ENCODE measurements at places on chromosomes 2 and 18.

GRCh38 chr2:18934886-18935285 is 345.5 kb upstream of the NT5C1B start:
- no peak for DNase-seq

GRCh38 chr2:64899081-64899865 is 89.9 kb upstream of the SLC1A4 start:
- no peak for DNase-seq

DNA sequence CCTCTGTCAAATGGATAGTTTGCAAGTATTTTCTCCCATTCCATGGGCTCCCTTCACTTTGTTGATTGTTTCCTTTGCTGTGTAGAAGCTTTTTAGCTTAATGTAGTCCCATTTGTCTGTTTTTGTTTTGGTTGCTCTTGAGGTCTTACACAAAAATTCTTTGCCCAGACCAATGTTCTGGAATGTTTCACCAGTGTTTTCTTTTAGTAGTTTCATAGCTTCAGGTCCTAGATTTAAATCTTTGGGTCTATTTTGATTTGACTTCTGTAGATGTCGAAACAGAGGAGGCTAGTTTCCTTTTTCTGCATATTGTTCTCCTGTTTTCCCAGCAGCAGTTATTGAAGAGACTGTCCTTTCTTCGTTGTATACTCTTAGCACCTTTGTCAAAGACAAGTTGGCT is 351.6 kb downstream of the PTPRM start:
- no peak for DNase-seq

GRCh38 chr2:224219781-224220180 is 180.7 kb upstream of the SERPINE2 start:
- no peak for DNase-seq

DNA sequence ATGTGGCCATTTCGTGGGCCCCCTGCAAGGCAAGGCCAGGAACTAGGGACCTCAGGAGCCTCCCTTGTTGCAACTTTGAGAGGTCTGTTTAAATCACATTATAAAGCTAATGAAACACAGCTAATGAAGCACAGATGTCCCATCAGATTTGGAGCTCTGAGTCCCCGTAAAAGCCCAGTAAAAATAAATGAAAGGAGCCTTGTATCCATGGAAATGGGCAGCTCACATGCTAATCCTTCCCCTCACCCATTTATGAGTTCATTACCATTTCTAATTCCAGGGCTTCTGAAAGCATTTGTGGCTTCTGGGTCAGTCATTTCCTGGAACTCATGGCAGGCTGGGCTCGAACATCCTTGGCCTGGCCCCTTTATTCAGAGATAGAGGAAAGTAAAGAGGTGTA is 274.8 kb downstream of the SS18 start:
- DNase-seq: no peak

GRCh38 chr18:49546278-49546677 is 15.6 kb upstream of the LIPG start:
- DNase-seq: no peak

DNA sequence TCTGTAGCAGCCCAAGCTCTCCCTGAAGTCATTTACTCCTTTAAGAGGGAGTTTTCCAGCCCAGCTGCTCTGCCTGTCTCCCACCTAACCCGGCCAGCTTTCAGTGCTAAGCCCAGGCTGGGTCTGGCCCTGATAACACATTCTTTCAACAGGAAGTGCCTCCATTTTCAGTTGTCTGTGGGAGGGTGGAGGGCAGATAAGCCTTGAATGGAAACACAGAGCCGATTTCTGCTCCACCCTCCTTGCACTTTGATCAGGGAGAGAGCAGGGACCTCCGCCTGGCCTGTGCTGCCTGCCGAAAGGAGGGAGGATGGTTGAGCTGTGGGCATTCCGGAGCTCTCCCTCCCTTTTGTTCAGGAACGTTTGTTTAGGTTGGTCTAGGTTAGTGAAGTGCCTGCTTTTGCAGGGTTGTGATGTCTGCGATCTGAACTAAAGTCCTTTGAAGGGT is 24.8 kb downstream of the GATA6 start:
- DNase-seq: no peak

DNA sequence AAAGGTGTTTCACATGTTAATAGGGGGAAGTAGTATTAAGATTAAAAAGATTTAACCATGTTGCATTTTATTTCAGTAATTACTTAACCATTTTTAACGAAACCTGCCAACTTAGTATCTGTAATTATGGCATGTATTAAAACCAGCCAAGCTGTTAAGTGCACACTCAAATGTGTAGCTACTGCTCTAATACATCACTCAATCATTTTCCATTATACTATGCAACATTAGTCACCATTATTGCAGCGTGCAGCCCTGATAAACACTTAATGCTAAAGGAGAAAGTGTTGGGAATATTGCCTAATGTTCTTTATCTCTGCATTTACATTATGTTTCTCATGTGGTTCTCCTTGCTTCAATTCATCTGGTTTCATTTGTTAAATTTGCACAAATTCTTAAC is 745.9 kb upstream of the FAM98A start:
- no peak for DNase-seq

- no peak for DNase-seq
Observed at GRCh38 chr2:135144343-135144742, 92.3 kb downstream of the RAB3GAP1 start.

GRCh38 chr2:178927173-178927572 is 120.0 kb upstream of the TTN start:
- DNase-seq: no peak

- no peak for DNase-seq
Observed at GRCh38 chr18:45249246-45249661, 366.0 kb upstream of the SLC14A2 start.

DNA sequence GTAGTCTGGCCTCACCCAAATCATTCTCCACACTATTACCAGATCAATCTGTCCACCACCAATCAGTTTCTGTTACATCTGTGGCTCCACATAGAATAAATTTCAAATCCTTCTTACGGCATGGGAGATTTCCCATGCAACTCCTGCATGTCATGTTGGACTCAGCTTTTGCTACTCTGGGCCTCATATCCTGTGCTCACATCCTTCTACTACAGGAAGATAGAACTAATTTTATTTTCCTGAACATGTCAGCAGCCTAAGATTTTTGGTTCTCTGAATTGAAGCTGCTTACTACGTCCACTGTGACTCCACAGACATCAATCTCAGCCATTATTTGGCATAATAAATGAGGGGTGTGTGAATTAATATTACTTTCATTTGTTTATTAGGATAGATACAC is 181.1 kb downstream of the CCDC85A start:
- no peak for DNase-seq

DNA sequence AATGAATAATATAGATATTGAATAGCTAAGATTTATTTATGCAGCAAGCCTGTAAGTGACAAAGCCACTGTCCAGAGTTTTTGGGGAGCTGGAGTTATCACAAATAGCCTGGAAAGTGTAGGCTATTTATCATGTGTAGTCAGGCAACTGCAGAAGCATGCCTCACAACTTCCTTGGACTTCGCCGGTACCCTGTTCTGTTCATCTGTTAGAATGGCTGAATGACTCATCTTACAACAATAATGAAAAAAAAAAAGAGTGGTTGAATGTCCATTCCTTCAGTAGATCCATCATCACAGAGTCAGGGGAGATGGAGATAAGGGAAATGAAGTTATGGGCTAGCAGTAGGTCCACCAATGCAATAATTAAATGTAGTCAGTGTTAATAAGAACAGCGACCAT is 24.0 kb upstream of the ATP5MC3 start:
- DNase-seq: no peak

DNA sequence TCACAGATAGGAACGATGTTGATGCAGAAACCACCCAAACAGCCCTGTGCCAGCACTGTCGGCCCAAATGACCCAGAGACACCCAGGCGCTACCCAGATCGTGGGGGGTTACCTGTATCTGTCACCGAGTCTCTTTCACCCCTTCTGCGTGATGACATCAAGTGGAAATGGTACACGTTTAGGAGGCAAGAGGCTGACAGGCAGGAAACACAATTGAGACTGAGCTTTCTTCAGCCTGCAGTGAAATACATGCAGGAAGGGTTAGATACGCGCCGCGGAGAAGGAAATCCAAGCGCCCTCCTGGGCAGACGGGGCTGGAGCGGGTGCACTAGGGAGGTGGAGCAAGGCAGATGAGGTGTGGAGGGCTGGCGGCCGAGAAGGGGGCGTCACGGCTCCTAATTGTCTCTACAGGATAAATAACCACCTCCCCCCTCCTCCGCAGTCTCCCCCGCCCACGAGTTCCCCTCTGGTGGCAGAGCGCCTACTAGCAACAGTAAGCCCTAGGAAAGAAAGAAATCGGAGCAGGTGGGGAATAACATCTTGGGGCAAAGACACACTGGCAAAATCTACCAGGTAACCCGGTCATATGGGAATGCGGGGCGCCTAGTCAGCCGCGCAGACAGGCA is at the start of gene RNF152:
TSS of gene RNF152 (minus strand) at position 325 of the 626 bp plus-strand sequence. CDS start 76,544 bp downstream, outside the sequence.
- DNase-seq: no peak

GRCh38 chr2:67997528-67997900 is 65.3 kb downstream of the C1D start:
- DNase-seq: no peak

GRCh38 chr2:25230198-25230947 is 62.0 kb upstream of the POMC start:
- no peak for DNase-seq

DNA sequence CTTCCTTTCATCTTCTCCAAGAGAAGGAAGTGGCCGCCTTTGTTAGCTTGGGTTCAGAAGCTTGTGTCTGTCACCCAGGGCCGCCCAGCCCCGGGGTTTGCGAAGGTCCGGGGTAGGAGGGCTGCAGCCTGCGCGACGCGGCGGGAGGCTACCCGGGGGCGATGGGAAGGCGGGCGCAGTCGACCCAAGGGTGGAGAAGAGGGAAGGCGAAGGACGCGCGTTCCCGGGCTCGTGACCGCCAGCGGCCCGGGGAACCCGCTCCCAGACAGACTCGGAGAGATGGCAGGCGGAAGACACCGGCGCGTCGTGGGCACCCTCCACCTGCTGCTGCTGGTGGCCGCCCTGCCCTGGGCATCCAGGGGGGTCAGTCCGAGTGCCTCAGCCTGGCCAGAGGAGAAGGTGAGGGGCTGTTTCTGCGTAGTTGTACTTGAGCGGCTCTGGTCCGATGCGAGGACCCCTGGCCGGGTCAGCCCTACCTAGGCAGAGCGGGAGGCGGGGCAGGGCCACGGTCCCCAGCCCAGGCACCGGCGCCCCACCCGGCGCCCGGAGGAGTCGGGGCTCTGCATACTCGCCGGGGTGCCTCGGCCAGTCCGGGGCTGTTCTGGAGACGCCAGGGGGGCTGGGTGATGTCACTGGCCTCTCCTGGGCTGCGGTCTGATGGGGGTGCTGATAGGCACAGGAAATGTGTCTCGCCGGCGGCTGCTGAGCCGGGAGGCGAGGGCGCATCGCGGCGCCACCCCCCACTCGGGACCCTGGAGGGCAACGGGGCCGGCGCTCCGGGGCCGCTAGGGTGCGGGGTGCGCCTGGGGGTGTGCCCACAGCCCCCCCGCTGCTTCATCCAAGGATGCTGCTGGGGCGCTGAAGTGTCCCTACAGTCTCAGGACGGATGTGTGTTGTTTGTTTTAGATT is at the start of gene QPCT:
TSS of gene QPCT (plus strand) at position 178 of the 909 bp plus-strand sequence. CDS start at position 280, 102 bp downstream.
- no peak for DNase-seq

GRCh38 chr18:74013955-74014354 is 133.7 kb downstream of the FBXO15 start:
- DNase-seq: peak; percentile 26

GRCh38 chr2:182949572-182950189 is 83.2 kb upstream of the FRZB start:
- DNase-seq: no peak

GRCh38 chr18:28411806-28412205 is 234.9 kb upstream of the CDH2 start:
- DNase-seq: no peak

- DNase-seq: no peak
Observed at GRCh38 chr2:201928363-201928762, 105.3 kb upstream of the FZD7 start.

- peak; percentile 68 for DNase-seq
Observed at GRCh38 chr2:224909885-224910573, 132.2 kb downstream of the DOCK10 start.

DNA sequence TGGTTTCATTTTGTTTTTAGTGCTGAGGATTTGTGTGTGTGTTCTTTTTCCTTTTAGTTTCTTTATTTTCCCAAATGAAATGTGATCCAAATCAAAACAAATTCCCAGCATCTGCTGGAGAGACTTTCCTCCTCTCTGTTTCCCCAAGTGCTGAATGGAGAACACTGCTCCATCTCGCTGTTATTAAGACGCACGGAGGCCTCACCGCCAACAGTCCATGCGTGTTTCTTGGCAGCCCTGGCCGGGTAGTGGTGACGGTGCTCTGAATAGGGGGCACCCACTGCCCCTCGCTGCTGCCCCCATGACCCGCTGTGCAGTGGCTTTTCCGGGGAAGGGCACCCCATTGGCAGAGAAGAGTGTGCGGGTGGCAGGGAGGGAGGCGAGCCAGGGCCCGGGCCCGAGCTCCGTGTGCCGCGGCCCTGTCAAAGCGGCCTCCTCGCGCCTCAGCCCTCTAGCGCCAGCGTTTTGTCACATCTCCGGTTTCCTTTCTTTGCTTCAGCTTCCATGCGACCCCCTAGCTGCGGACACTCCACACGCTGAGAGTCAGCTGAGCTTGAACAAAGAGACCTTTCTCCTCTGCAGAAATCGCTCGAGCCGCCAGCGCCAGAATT is 473.7 kb upstream of the SALL3 start:
- DNase-seq: no peak

DNA sequence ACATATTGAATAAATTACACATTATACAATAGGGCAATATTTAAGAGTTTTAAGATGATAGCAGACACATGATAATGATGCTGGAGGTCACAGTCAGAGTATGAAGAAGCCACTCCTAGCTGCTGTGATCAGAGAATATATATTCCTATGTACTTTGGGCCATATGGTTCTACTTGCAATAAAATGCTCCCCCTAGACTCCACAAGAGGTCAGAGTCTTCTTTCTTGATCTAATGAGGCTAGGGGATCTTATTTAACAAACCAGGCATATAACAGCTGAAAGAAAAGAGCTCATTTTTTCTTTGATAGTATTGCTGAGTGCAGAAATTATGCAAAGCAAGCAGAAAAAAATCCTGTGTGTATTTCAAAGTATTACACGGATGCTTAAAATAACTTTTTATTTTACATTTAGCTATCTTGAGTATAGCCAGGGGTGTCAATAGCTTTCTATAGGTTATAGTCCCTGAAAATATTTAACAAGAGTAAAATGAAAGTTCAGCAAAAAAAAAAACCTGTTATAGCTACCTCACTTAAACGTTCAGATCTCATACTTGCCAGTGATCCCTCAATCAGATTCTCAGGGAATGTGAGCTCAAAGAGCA is 748.7 kb upstream of the CHAC2 start:
- DNase-seq: no peak

- DNase-seq: no peak
Observed at GRCh38 chr2:111919794-111920608, 21.6 kb downstream of the MERTK start.

DNA sequence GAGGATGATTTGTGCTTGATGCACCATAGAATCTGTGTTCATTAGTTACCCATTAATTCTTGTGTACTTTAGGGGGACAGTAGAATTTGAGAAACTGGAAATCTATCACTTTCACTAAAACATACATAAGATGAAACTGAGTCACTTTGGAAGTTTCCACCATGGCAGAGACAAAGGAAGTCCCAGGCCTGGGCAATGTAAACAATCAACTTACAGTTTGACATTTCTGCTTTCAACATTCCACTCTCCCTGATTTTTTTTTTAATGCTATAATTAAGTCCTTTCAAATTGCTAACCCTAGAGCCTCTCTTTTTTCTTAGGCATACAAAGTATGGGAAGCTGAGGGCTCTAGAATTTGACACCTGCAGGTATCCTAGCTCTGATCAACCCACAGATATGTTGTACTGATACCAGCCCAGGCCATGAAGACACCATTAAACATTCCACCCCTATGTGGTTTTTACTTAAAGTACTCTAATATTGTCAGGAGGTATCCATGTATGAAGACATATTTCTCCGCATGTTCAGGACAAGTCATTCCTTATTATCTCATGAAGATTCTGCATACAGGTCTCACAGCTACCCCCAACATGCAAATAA is 88.5 kb upstream of the GLS start:
- DNase-seq: no peak

Data from AG04449 (cell line).